ENCODE measurements at places on chromosomes 7 and 10.

DNA sequence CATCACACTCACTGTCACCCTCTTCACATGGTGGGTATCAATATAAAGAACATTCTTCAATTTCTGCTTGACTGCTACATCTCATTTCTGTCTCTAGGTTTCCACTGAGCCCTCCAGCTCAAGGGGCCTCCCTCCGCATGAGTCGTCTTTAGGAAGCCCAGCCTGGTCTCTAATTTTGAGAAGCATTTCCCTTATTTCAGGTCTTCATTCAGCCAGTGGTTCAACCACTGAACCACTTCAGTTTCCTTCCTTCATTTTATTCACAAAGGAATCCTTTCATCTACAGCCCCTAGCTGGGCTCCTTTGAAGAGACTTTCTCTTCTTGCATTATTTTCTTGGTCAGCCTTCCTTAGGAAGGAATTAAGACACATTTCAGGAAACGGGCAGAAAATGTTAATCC is 257.4 kb downstream of the KCNMA1 start:
- DNase-seq: no peak

GRCh38 chr10:89534826-89535166 is 598 bp downstream of the SLC16A12 start:
- DNase-seq: no peak

GRCh38 chr7:81506609-81507008 is 263.2 kb downstream of the HGF start:
- no peak for DNase-seq

DNA sequence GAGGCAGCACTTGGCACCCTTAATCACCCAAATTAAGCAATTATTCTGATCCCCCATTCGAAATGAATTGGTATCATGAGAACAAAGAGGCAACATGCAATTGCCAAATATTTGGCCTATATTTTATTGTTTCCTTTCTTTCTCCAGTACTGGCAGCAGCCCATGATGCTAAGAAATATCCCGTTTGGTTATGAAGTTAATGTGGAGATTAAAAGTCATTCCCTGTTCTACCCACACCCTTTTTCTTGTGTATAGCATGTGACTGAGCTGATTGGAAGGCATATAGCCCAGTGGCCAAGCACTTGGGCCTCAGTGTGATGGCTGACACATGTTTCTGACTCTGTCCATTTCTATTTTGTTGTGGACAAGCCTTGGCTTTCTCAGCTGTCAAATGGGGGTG is 692.3 kb upstream of the GALNT17 start:
- DNase-seq: no peak

GRCh38 chr10:28875549-28876081 is 198.3 kb downstream of the BAMBI start:
- peak; percentile 73 for DNase-seq

DNA sequence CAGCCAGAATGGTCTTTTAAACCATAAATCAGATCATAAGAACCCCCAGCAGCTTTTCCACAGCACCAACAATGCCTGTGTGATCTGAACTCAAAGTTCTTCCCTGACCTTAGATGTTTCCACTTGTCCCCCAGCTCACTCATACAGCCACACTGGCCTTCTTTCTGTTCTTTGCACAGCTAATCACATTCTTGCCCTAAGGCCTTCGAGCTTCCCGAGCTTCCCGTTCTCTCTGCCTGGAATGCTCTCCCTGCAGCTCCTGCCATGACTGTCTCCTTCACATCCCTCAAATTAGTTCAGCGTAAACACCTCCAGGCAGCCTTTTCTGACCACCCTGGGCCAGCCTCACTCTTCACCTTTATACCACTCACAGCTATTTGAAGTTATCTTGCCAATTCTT is 166.8 kb upstream of the NFE2L3 start:
- no peak for DNase-seq

- no peak for DNase-seq
Measured at GRCh38 chr10:69107699-69108098, 16.3 kb upstream of the VPS26A start.

- DNase-seq: no peak
Measured at GRCh38 chr7:78232806-78233205, 434.2 kb downstream of the PHTF2 start.

DNA sequence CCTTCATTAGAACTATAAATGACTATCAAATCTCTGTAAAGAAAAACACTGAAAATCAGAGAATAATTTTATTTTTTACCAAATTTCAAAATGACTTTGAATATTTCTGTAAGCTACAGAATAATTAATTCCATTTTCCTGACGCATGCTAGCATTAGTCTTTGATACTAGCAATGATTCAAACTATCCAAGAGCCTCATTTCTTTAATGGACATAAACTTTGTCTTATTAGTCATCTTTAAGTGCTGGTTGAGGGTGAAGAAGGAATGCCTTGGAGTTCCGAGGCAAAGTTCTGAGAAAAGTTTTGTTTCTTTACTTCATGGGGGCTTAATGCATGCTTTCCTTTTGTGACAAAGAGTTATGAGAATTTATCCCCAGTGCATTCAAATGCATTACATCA is 137.3 kb downstream of the AGMO start:
- no peak for DNase-seq

- no peak for DNase-seq
Measured at GRCh38 chr7:20323595-20323994, 7.1 kb upstream of the ITGB8 start.

- DNase-seq: no peak
Measured at GRCh38 chr10:75110006-75110632, 1.3 kb upstream of the SAMD8 start.

GRCh38 chr10:78929541-78929940 is 139.2 kb upstream of the ZMIZ1 start:
- DNase-seq: no peak

- DNase-seq: no peak
Measured at GRCh38 chr10:111015181-111015580, 61.6 kb upstream of the ADRA2A start.

- DNase-seq: no peak
Measured at GRCh38 chr10:47009215-47009838, 98.1 kb downstream of the PTPN20 start.

GRCh38 chr7:157150882-157151281 is 12.2 kb downstream of the UBE3C start:
- DNase-seq: peak; percentile 86

DNA sequence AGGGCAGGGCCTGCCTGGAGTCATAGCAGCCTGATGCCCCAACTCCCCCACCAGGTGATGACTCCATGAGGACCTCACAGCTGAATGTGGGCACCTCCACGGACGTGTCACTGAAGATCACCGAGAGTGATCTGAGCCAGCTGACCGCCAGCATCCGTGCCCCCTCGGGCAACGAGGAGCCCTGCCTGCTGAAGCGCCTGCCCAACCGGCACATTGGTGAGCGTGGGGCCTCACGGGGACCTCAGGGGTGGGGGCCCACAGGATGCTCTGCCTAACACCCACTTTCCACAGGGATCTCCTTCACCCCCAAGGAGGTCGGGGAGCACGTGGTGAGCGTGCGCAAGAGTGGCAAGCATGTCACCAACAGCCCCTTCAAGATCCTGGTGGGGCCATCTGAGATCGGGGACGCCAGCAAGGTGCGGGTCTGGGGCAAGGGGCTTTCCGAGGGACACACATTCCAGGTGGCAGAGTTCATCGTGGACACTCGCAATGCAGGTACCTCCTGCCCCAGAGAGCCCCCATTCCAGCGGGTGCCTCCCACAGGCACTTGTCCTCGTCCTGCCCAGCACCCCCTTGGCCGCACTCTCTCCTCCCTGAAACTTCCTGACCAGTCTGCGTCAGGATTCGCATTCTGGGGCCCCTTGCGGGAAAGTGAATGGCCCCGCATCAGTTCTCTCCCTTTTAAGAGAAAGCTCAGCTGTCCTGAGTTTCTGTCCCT is 10.0 kb upstream of the ATP6V1F start:
- DNase-seq: no peak
